ENCODE measurements at places on chromosomes 1 and 21.

- no peak overlapping the region for H3K27ac ChIP-seq
- no peak for DNase-seq
- H3K27me3 ChIP-seq, result no peaks in the 10 kb centered on the region
- no peaks in the 10 kb centered on the region for H3K4me1 ChIP-seq
- H3K4me3 ChIP-seq, result no peak overlapping the region
Measured at GRCh38 chr1:156953571-156953970, 33.1 kb downstream of the LRRC71 start.

- peaks cover 24% of the 10 kb centered on the region for H3K4me1 ChIP-seq
- no peak overlapping the region for H3K4me3 ChIP-seq
- no peak overlapping the region for H3K27ac ChIP-seq
Measured at GRCh38 chr1:158101927-158102326, 78.8 kb upstream of the CD1D start.

GRCh38 chr1:58402444-58402843 lies 144.1 kb downstream of the OMA1 start:
- DNase-seq, result no peak
- H3K27ac ChIP-seq, result peak overlapping the region; percentile 53
- H3K4me1 ChIP-seq, result no peaks in the 10 kb centered on the region

GRCh38 chr1:24606621-24607020 lies 36.5 kb upstream of the SRRM1 start:
- DNase-seq, result no peak
- H3K36me3 ChIP-seq, result no peaks in the 10 kb centered on the region
- H3K4me3 ChIP-seq, result no peak overlapping the region
- H3K27ac ChIP-seq, result no peak overlapping the region
- H3K27me3 ChIP-seq, result no peaks in the 10 kb centered on the region
- no peaks in the 10 kb centered on the region for H3K4me1 ChIP-seq

DNA sequence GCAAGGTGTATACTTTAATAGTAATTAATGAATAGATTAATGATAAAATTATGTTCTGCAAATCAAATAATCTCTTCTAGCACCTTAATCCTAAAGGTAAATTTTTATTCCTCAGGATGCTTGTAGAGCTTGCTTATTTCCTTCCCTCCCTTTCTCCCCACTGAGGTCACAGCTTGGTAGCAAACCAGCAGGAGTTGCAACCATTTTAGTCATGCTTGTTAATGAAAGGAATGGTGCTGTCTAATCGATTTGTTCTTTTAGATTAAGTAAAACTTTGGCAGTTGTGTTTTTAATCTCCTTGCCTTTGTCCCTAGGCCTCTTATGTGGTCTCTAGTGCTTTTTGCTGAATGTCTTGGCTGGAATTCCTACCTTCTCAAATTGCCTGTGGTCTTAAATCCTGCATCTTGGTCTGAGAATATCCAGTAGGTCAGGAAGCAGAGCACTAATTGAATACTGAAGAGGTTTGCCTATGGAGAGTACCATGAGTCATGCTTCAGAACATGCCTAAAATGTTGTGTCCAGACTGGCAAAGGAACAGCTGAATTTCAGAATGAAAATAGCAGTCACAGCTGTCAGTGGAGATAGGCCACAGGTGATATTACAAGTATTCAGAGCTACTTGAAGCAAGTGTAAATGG lies 36.3 kb upstream of the RWDD3 start:
- peaks cover 27% of the 10 kb centered on the region for H3K4me1 ChIP-seq
- no peaks in the 10 kb centered on the region for H3K27me3 ChIP-seq
- no peak overlapping the region for H3K27ac ChIP-seq
- H3K4me3 ChIP-seq, result no peak overlapping the region
